ENCODE measurements at places on chromosomes 11 and 22.

GRCh38 chr11:33879375-33879774 lies 12.5 kb downstream of the LMO2 start:
- no peak for DNase-seq

GRCh38 chr11:97751405-97751804 lies 1269.3 kb upstream of the CNTN5 start:
- DNase-seq, result no peak

DNA sequence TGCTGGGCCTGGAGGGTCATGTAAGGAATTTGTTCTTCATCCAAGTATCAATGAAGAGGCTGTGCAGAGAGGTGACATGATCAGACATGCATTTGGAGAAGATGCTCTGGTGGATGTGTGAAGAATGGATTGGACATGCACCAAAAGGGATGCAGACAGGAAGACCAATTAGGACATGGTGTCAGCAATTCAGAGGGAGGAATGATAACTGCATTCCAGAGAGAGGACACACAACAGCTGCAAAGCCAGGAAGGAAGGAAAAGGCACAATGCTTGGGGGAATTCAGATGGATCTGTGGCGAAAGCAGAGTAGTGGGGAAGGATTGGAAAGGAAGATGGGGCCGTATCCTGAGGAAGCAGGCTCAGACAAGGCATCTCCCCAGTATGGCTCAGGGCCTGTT lies 5.2 kb upstream of the ARRB1 start:
- DNase-seq, result no peak

- no peak for DNase-seq
Measured at GRCh38 chr11:70511345-70511744, 113.0 kb downstream of the CTTN start.

DNA sequence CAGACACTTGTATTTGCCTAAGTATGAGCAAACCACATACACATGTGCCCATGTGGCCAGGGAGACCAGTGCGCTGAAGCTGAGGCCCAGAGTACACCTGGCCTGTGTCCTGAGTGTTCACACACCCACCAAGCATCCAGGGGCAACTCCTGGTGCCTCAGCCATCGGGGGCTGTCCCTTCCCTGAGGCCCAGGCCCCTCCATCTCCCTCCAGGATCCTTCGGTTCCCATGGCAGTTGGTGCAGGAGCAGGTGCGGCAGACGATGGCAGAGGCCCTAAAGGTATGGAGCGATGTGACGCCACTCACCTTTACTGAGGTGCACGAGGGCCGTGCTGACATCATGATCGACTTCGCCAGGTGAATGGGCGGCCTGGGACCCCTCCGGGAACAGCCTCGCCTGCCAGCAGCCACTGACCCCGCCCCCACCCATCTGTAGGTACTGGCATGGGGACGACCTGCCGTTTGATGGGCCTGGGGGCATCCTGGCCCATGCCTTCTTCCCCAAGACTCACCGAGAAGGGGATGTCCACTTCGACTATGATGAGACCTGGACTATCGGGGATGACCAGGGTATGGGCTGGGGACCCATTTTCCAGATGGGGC lies 6.5 kb upstream of the SMARCB1 start:
- DNase-seq, result no peak

Measured in activated naive CD4-positive, alpha-beta T cell (primary cell).